Renal cortical epithelial cell (primary cell): ENCODE measurements at places on chromosomes 3 and 15.

DNA sequence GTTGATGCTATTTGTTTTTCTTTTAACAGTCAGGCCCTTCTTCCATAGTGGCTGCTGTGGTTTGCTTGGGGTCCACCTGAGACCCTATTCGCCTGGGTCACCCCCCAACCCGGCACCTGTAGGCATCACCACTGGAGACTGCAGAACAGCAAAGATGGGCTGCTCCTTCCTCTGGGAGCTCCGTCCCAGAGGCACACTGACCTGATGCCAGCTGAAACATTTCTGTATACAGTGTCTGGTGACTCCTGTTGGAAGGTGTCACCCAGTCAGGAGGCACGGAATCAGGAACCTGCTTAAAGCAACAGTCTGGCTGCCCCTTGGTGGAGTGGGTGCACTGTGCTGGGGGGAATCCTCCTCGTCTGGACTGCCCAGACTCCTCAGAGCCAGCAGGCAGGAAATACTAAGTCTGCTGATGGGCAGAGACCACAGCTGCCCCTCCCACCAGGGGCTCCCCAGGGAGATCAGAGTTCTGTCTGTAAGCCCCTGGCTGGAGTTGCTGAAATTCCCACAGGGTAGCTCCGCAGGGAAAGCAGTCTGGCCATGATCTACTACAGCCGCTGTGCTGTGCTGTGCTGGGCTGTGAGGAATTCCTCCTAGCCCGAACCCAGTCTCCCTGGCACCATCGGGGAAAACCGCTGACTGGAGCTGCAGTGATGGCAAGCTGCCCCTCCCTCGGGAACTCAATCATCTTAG is 248.2 kb downstream of the TBC1D5 start:
- DNase-seq, result no peak

DNA sequence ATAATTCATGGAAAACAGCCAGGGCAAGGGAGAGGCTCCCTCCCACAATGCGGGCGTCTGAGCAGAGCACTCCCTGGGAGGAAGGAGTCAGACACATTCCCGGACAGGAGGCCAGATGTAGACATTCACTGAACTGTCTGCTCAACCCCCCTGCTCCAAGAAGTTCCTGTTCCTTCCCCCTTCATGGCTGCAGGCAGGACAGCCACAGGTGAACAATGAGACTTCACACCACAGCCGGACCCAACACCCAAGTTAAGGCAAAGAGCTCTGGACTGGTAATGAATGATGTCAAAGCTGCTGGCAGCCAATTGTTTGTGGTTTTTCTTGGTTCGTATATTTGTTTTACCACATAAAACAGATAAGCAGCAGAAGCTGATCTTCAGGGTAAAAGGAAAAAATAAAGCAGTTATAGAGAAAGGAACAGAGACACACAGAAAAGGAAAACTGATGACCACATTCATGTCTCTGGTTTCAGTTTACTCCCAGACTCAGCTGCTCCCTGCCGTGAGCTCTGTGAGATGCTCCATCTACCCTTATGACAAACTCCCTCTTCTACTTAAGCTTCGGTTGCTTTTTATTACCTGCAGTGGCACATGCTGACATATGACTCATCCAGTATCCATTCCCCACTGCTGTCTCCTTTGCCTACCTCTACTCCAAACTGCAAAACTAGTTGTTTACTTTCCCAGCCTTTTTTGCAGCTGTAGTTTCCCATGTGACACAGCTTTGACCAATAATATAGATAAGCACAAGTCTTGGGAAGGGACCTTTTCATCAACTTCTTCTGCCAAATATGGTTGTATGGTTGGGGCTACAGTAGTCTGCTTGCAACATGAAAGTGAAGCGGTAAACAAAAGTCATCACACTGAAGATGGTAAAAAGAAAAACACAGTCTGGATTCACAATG is 33.1 kb downstream of the DZIP1L start:
- DNase-seq, result peak; percentile 94

- DNase-seq, result no peak
Observed at GRCh38 chr15:70763950-70764730, 782 bp upstream of the UACA start.

- no peak for DNase-seq
Observed at GRCh38 chr3:151726016-151726415, 7.7 kb upstream of the AADACL2 start.

DNA sequence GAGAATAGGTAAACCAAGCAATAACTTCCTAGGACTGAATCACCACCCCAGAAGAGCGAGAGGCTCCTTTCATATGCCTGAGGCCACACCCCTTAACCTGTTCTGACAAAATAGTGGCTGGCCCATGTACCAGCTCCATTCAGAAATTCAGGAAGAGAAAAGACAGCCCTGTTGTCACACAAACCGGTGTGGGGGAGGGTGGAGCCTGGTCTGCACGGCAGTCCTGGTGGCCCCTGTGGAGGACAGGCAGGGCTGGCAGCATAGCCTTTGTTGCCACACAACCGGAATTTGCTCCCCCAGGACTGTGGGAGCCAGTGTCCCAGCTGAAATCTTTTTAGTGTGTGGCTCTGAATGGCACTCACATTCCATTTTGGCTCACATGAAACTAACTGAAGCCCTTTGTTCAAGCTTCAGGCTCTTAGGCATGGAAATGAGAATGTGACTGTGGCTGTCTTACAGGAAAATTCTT is 23.8 kb downstream of the RLBP1 start:
- no peak for DNase-seq

DNA sequence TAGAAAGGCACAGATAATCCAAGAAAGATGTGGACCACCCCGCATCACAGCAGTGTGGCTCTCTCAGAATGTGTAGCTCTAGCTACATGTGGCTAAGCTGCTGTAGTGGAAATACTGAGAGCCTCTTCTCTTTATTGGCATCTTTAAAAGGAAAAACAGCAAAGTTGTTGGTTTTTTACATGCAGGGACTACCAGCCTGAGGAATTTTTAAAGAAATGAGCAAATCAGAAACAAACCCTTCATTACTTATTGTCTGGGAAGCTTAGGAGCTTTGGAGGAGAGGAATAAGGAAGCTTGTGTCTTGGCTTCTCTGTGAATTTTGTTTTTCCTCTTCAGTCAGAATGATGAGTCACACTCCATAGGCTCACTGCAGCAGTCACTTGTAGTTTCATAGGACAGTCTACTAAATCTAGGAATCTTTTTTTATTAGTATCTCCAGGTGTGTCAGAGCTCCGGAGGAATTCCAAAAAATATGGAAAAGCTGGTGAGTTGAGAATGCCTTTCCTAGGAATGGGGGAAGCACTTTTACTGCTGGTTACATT is 27.5 kb downstream of the POLG start:
- peak; percentile 50 for DNase-seq

DNA sequence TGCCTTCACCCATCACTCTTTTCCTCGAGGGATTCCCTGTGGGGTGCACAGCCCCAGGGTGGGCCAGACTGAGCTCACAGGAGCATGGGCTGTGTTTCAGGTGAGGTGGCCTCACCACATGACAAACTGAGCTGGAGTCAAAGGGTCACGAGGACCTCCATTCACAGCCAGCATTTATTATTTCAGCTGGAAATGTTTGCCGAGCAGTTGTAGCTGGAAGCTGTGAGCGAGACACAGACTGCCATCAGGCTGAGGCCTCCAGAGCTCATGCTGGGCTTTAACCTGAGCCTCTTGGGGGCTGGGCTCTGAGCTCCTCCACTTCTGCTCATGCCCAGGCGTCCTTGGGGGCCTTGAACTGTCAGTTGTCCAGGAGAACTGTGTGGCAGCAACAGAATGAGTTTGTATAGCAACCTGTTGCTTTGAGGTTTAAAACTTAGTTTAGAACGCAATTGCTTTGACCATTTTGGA is 57.5 kb downstream of the FLNB start:
- DNase-seq, result no peak

- no peak for DNase-seq
Observed at GRCh38 chr3:120081719-120082118, 12.5 kb downstream of the GSK3B start.

DNA sequence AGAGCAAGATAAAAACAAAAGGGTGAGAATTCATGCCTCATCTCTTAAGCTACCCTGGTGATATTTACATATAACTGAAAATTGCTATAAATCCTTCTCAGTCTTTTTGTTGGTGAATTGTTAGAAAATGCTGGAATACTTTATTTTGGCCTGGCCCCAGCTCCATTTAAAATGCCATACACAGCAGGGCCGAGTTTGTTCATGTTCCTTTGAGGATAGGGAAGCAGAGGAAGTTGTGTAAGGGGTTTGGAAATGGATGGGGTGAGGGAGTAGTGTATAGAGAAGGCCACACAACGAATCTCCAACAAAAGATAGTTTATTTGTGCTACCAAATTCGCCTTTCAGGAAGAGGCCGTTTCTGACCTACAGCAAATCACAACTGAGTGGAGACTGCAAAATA is 78.6 kb upstream of the ADAMTS9 start:
- DNase-seq, result no peak

GRCh38 chr3:129087138-129087702 is 26.6 kb downstream of the GP9 start:
- no peak for DNase-seq

GRCh38 chr3:22366781-22367180 is 615.8 kb upstream of the ZNF385D start:
- DNase-seq, result no peak

DNA sequence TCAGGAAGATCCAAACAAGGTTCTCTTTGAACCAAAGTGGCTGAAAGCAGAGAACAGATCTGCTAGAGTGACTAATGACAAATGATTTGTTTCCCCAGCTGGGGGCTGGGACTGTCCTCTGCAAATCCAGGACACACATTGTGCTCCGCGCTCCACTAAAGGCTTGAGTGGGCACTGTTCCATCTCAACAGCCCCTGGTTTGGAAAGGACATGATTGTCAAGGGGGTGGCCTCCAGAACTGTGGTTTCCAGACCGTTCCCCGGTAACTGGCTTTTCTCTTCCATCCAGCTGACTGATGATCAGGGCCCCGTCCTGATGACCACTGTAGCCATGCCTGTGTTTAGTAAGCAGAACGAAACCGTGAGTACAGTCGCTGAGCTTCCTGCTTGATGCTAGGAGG is 91.0 kb downstream of the LRTM1 start:
- DNase-seq, result no peak

DNA sequence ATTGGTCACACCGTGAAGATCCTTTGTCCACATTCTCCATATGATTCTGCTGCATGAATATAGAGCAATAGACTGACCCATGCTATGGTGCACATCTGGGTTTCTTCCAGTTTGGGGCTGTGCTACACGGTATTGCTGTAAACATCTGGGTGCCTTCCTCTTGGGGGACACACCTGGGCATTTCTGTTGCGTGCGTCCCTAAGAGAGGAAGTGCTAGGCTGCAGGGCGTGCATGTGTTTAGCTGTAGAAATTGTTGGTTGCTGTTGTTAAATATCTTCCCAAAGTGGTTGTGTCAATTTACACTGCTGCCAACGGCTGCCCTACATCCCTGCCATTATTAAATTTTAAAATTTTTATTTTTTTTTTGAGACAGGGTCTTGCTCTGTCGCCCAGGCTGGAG is 52.4 kb downstream of the NUP210 start:
- no peak for DNase-seq

DNA sequence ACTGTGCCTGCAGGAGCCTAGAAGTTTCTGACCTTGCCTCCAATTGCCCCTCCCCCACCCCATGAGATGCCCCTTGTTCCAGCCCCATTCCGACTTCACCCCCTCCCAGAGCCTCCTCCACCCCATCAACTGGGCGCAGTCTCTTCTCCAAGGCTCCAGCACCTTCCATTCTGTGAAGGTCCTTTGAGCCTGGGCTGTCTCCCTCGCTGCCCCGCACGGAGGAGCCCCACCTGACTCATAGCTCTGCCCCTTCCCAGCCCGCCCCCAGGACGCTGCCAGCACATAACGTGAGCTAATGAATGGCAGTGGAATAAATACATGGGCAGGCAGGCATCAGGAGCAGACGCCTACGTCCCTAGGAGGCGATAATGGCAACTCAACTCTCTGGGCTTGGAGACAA is 113.1 kb downstream of the NUP210 start:
- DNase-seq, result no peak

DNA sequence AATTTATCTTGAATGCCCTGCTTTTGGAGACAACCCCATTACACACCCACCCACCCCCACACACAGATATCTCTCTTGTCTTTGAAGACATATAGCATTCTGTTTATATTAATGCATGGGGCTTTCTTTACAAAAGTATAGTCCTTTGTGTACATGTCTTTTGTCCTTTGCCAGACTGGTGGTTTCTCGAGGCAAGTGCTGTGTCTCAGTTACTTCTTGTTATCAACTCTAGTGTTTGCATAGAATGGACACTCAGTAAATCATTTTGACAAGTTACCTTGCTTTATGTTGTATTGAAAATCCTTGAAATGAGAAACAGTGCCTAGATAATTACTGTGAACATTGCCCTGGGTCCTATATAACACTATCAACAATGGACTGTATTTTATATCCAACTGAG is 33.9 kb downstream of the KBTBD8 start:
- no peak for DNase-seq

GRCh38 chr3:79249701-79250100 is 518.1 kb downstream of the ROBO1 start:
- no peak for DNase-seq

DNA sequence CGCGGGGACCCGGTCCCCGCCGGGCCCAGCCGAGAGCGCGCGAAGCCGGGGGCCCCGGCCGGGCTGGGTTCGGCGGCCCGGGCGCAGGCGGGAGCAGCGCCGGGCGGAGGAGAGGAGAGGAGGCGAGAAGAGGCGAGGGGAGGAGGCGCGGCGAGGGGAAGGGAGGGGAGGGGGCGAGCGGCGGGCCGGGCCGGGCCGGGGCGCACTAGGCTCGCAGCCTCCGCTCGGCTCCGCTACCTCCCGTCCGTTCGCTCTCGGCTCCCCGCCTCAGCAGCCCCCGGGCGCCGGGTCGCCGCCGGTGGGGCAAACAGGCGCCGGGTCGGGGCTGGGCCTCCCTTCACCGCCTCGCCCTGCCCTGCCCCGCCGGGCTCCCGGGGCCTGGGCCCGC is 351 bp downstream of the INSYN1 start:
- DNase-seq, result no peak
